ENCODE measurements at places on chromosomes 4 and X.

- DNase-seq, result no peak
Observed at GRCh38 chr4:182325397-182325796, 82.2 kb downstream of the TENM3 start.

DNA sequence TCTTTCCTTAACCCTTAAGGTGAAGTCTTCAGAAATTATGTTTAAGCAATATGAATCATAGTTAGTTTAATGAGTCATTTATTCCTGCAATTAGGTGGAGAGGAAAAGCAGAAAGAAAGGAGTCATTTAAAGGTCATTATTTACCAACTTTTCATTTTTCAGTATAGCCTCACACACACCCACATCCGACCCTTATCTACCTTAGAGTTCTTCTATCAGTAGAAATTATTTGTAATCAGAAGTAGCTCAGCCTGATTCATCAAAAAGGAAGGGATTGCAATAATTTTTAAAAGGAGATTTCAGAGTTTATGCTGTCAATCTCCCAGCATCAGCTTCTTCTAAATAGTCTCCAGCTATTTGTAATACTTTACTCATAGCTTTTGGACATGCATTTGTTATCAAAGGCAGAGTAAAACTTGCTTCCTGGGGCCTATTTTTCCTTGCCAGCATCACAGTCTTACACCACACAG is 5.9 kb downstream of the ANXA10 start:
- DNase-seq, result no peak

GRCh38 chr4:8345053-8345945 is 75.7 kb downstream of the HTRA3 start:
- no peak for DNase-seq

GRCh38 chr4:132071815-132072214 is 1077.3 kb upstream of the PCDH10 start:
- DNase-seq, result no peak

- DNase-seq, result no peak
Observed at GRCh38 chr4:152364383-152364782, 171.5 kb downstream of the FBXW7 start.

GRCh38 chrX:36241397-36241796 is 321.9 kb downstream of the CFAP47 start:
- no peak for DNase-seq
